ENCODE measurements at places on chromosomes 6 and 20.

DNA sequence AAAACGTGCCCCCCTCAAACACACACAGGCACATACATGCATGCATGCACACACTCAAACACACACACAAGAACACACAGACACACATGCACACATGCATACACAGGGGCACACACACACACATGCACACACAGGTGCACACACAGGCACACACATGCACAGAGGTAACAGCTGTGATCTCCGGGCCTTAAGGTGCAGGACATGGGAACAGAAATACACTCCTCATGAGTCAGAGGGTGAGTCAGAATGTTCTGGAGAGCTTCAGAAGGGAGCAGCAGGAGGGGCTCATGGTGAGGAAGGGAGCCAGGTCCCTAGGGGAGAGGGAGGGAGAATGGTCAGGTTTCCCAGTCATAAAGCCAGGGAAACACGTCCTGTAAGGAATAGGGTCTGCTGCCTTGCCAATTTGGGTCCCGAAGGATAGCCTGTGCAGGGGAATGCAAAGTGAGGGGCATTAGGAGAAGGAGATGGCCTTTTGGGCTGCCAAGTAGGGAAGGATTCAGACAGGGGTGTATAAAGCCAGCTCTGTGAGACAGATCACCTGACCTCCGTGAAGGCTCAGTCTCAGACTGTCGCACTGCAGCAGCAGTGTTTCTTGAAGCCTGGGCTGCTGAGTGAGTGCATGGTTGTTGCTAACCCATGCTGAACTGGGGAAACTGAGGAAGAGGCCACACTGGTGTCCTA is 123.9 kb downstream of the MAFB start:
- DNase-seq = no peak

DNA sequence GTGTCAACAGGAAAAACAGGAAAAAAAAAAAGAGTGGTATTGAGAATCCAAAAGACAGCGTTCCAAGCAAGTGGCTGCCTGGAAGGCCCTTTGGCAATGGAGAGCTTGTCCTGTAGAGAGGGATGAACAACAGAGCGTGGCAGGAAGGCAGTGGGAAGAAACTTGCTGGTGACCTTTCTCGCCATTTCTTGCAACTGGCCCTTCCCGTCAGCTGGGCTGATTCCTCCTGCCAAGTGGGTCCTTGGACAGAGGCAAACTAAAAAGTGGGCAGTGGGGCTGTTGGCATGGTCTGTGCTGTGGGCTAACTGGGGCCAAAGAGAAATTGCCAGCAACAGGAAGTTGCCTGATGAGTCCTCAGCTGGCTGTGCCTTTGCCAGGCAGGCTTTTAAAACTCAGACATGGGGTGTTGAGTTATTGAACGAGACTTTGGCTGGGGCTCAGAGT is 43.9 kb upstream of the CLDN20 start:
- DNase-seq = no peak

GRCh38 chr6:44563397-44563796 is 175.9 kb downstream of the CDC5L start:
- no peak for DNase-seq

DNA sequence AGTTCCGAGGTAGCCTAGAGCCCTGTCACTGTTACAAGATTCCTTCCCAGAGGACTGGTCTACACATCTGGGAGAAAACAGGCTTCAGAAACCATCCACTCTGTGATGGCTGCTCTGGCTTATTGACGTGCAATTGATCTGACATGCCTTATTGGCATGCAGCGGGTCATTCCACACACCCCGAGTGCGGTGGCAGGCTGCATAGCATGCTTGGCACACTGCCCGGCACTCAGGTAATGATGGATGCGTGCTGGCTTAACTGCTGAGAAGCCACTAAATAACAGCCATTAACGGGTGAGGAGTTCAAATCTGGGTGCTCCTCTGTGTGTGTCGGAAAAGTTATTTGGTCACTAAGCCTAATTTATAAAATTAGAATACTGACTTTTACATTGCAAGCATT is 67.9 kb upstream of the CDH4 start:
- no peak for DNase-seq

GRCh38 chr20:63092660-63093215 is 86.0 kb upstream of the BHLHE23 start:
- peak; percentile 28 for DNase-seq

DNA sequence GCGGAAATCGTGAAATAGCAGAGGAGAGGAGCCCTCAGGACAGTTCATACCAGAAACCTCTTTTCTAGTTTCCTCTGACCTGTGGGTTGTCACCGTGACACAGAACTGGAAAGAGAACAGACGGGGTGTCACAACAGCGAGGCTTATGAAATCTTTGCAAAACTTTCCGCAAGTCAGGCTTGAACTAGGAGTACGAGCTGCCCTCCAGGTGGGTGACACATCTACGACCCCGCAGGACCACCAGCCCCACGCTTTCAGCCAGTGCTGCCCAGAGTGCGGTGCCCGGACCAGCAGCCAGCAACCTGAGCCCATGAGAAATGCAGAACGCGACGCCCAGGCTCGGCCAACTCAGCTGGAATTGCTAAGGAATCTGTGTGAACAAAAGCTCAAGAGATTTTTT is 30.8 kb downstream of the WRNIP1 start:
- no peak for DNase-seq

- DNase-seq = no peak
Observed at GRCh38 chr6:157316871-157317814, 6.2 kb downstream of the TMEM242 start.

- DNase-seq = no peak
Observed at GRCh38 chr20:5030348-5031205, 29.3 kb upstream of the SLC23A2 start.

GRCh38 chr20:12049125-12049524 is 131.4 kb downstream of the BTBD3 start:
- no peak for DNase-seq

DNA sequence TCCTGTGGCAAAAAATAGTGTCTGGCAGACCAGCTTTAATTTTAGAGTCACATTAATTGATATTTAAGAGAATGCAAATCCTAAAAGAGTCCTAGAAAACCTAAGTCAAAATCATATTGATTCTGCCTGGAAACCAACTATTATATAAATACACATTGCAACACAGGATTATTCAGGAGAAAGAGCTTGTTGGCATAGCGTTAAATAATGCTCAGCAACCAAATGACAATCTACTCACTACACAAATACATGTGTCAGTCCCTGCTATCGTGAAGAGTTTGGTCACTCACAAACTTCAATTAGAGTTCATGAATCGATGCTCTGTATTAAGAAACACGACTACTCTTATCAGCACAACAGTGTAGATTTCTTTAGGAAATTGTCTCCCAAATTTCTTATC is 54.2 kb downstream of the CGA start:
- DNase-seq = no peak

DNA sequence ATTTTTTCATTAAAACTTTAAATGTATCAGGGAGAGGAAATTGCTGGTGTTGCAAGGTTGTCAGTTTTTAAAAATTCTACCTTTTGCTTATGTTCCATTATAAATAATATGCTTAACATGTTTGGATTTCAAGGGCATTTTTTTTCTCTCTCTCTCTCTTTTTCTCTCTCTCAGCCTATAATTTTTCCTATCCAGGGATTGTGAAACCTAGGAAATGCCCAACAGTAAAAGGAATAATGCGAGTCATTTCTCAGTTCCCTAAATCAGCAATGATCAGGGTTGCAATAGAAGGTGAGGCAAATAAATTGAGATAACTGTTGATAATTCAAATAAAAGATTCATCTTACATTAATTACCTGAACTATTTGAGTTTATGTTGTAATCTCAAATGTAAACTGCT is 53.2 kb upstream of the IFNGR1 start:
- no peak for DNase-seq

GRCh38 chr6:81105998-81106397 is 646.5 kb downstream of the TENT5A start:
- DNase-seq = no peak

- no peak for DNase-seq
Observed at GRCh38 chr20:21510414-21511384, 3.2 kb downstream of the NKX2-2 start.

DNA sequence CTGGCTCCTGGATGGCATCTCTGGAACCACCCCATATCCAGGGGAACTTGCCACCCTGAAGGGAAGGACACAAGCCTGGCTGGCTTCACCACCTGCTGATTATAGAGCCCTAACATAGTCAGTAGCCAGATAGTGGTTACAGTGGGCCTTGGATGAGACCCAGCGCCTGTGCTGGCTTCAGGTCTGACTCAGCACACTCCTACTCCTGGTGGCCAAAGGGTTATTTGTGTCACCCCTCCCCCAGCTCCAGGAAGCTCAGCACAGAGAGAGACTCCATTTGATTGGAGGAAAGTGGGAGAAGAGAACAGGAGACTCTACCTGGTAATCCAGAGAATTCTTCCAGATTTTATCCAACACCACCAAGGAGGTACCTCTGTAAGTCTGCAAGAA is 12.8 kb downstream of the SNX14 start:
- no peak for DNase-seq

DNA sequence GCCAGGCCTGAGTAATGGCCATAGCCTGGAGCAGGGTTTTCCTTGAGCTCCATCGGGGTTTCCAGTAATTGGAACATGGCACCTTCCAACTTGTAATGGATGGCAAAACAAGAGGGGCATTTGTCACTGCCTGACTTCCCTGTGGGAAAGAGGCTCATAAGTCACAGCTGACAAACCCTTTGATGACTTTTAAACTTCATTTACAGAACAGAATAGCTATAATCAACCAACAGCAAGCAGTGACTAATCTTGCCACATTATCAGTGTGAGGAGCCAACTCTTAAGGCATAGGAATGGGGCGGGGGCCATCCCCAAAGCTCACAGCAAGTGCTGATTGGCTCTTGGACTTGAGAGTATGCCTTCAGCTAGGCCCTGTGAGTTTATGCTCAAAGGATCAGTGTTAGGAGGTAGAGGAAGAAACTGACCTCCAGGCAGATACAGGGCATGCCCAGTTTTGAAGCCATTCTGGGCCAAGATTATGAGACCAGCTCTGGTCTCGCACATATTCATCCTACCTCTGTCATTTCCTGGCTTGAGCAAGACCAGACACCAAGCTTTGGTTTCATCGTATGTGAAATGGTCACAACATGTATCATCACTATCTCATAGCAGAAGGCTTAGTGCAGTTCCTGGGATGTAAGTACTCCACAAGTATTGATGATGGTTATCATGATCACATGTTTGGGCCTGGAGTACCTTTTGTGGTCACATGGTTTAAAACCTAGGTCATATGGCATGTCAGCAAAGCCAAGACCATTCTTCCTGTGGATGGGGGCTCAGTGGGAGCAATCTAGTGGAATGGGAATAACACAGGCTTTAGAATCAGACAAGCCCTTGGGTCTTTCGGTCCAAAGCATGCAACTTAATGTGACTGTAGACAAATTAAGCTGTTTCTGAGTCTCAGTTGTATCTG is 49.2 kb downstream of the EIF2S2 start:
- no peak for DNase-seq

DNA sequence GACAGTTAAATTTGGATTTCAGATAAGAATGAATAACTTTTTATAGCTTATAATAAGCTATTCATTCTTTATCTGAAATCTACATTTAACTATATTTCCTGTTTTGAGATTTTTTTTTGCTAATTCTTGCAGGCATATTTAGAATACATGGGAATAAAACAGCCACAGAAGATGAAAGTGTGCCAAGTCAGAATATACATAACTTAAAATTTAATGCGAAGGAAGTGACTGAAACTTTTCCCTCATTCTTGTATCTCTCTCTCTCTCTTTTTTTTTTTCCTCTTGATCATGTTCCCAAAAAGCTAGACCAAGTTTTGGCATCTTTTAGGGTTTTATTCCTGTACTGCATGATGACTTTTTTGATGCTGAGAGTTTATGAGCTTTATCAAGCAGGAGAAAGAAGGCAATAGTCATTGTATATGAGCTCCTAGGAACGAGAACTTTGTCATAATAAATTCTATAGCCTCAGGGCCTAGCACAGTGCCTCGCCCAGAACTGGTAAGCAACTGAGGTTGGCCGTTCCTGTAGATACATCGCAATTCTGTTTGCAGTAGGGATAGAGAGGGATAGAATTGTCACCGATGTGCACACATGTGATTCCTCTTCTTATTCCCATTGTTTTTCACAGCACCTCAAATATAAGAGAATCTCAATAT is 205.2 kb downstream of the MYLK4 start:
- no peak for DNase-seq

DNA sequence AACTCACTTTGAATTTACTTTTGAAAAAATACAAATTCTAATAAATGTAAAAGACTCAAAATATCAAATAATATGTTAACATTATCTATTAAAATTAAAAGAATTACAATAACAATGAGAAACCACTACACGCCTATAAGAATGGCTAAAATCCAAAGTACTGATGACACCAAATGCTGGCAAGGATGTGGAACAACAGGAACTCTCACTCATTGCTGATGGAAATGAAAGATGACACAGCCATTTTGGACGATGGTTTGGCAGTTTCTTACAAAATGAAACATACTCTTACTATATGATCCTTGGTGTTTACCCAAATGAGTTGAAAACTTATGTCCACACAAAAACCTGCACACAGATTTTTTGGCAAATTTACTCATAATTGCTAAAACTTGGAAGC is 15.6 kb upstream of the STX11 start:
- no peak for DNase-seq

DNA sequence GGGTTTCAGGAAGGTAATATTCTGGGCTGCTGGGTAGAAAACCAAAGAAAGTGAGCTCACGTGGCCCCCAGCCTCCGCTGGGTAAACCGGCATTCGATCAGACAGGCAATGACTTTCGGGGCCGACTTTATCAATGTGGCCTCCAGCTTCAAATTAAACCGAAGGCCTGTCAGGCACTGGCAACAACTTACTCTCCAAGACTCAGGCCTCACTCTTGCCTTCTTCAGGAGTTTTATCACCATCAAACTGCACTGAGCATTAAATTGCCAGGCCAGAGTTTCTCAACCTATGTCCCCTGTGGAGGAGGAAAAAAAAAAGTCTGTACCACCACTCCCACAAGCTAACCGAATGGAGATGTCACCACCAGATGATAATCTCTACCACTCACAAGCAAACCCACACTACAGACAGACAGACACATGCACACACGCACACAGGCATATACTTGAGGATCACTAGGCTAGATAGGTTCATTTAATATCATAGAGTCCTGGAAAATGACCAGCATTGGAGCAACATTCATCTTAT is 1.1 kb upstream of the MBOAT1 start:
- no peak for DNase-seq

- no peak for DNase-seq
Observed at GRCh38 chr6:155125906-155126305, 130.8 kb downstream of the TIAM2 start.

DNA sequence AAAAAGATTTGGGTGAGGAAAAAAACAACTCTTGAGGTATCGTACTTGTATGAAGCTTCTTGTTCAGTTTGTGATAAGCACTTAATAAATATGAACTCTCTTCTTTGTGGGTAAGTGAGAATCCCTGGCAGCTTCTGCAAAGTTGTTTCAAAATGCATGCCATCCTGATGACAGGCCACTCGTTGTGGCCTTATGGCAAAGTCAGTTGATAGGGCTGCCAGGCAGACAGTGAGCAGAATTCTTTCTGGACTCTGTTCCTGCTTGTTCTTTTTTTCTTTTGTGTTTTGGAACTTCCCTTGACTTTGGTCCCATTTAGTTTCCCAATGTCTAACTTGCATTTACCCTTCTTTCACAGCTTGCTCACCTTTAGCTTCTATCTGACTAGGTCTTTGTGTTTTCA is 983.5 kb upstream of the FLRT3 start:
- DNase-seq = no peak

GRCh38 chr6:138986578-138986977 is 1.5 kb downstream of the REPS1 start:
- DNase-seq = no peak
